ENCODE measurements at places on chromosomes 2 and 18.

DNA sequence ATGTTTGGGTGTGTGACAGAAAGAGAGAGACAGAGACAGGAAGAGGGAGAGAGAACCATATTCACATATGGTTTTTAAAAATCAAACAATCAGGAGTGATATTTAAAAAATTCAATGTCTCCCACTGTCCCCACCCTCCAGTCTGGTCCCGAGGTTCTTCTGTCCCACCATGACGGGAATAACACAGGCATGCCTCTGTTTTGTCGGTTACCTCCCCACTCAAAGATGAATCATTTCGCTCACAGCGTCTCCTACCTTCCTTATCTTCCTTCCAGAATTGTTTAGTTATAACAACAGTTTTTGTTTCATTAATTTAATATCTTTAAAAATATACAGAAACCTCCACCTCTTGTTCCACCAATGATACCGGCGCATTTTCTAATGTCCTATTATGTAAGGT, 113.0 kb downstream of the KCNF1 start:
- no peak for DNase-seq

- DNase-seq: no peak
Measured at GRCh38 chr2:154532004-154532403, 166.5 kb upstream of the KCNJ3 start.

DNA sequence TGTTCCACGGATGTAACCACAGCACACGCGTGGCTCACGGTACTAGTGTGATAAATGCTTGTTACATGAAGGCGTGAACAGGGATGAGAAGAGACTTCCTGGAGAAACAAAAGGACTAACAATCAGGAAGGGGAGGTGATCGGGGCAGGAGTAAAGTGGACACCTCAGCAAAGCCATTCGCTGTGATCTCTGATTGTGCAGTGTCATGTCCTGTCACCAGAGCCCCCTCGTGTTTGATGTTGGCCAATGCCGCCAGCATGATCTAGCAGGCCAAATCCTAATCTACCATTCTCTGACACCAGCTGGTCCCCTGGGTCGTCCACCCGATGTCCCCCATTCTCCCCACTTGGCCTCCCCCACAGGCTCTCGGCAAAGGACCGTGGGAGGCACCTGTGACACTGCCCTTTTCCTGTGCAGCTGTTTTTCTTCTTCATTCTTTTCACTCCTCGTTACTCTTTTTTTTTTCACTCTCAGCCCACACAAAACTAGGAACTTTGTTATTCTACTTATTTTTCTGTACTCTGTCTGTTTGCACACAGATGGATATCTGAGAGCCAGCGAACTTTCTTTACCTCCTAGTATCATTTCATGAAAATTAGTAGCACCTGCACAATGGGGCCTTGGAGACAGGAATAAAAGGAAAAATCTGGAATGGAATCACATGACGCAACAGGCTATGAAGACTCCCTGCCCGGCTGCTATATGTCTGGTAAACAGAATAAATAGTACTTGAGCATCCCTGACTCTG, 146.8 kb downstream of the TGIF1 start:
- DNase-seq: peak; percentile 77

DNA sequence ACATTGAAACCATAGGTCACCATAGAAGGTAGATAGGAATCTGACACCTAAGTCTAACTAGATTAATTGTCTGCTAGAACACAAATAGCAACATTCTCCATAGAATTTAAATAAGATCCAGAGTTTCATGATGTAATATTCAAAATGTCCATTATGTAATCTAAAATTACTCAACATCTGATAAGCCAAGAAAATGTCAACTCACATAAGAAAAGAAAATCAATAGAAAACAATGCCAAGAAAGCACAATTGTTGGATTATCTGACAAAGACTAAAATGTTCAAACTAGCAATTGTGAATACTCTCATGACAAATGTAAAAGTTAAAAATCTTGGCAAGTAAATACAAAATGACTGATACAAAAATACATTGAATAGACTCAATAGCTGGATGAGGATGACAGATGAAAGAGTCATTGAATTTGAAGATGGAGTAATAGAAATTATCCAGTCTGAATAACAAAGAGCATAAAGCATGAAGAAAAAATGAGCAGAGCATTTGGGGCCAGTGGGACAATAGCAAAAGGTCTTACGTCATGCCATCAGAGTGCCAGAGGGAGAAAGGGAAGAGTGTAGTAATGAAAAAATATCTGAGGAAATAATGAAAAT, 358.6 kb downstream of the METTL4 start:
- no peak for DNase-seq

- no peak for DNase-seq
Measured at GRCh38 chr18:61153571-61153970, 179.7 kb upstream of the CDH20 start.

DNA sequence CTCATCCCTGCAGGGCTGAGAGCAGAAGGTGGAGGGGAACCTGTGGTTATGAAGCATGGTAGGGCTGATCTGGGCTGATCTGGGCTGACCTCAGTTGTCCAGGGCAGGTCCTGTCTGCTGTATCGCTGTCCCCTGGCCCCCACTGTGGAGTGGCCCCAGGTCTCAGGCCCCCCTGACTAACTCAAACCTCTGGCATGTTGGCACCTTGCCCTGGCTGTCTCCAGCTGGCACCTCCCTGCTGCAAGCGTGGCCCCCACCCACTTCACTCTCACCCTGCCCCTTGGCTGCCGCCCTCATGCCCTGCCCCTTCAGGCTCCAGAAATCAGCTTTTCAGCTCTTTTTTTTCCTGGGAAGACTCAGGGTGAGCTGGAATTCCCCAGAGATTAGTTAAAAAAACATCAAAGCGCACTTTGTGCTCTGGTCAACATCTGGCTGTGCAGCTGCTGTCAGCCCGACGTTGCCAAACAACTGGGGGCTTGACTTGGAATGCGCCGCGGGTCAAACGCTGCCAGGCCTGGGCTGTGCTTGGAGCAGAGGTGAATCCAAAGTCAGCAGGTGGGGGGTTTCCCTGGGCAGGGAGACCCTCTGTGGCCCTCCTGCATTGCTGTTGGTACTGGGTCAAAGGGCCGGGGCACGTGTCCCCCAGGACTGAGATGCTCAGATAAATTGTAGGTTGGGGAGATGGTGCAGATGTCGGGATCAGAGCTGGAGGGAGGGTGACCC, 173.8 kb upstream of the HDAC4 start:
- DNase-seq: no peak

GRCh38 chr18:49949951-49950395, 136.6 kb upstream of the ACAA2 start:
- no peak for DNase-seq

GRCh38 chr2:28263690-28264089, 129.0 kb upstream of the FOSL2 start:
- DNase-seq: no peak

DNA sequence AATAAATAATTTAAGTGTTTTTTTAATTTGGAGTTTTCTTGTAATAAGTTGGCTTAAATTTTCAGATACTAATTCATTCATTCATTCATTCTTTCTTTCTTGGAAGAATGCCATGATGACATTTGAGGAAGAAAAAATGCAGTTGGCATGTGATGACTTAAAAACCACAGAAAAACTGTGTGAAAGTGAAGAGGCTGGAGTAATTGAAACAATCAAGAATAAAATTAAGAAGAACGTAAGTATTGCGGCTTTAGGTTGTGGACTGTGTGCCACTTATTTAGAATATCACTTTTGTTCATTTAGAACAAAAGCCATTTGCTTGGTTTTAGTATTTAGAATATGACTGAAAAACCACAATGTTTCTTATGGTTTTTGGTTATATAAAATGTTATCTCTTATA, 51.4 kb downstream of the TTC39C start:
- DNase-seq: no peak

DNA sequence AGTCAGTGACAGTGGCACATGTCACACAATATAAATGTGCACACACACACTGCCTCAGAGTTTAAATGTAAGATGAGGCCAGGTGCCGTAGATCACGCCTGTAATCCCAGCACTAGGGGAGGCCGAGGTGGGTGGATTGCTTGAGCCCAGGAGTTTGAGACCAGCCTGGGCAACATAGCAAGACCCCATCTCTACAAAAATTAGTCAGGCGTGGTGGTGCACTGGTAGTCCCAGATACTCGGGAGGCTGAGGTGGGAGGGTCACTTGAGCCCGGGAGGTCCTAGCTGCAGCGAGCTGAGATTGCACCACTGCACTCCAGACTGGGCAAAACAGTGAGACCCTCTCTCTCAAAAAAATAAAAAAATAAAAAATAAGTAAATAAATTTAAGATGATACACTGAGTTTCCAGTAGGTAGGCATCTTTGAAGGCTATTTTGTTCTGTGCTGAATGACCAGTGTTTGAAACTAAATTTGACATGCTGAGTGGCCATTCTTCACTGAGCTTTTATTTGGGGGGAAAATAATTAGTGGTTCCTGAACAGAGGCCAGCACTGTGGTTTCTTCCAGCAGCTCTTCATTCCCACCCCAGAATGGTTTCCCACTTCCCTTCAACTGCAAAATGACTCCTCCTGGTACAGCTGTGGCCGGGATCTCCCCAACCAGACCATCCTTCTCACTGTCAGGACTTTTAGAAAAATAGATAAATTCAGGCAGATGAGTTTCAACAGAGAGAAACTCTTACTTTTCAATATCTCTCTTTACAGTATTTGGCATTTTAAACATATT, 44.9 kb downstream of the PSMG2 start:
- no peak for DNase-seq

- peak; percentile 31 for DNase-seq
Measured at GRCh38 chr18:62485684-62486083, 37.1 kb upstream of the ZCCHC2 start.

GRCh38 chr2:47127862-47128543, 27.1 kb downstream of the STPG4 start:
- DNase-seq: no peak

GRCh38 chr2:121135168-121135853, 149.7 kb downstream of the TFCP2L1 start:
- no peak for DNase-seq

- DNase-seq: no peak
Measured at GRCh38 chr2:106094131-106094841, 99.8 kb downstream of the UXS1 start.

GRCh38 chr2:191333911-191334357, 88.7 kb downstream of the MYO1B start:
- no peak for DNase-seq

GRCh38 chr2:12338946-12339697, 377.6 kb upstream of the TRIB2 start:
- DNase-seq: no peak

GRCh38 chr2:212975333-212975732, 176.1 kb downstream of the IKZF2 start:
- no peak for DNase-seq

GRCh38 chr2:88085099-88085498, 17.5 kb downstream of the SMYD1 start:
- no peak for DNase-seq

DNA sequence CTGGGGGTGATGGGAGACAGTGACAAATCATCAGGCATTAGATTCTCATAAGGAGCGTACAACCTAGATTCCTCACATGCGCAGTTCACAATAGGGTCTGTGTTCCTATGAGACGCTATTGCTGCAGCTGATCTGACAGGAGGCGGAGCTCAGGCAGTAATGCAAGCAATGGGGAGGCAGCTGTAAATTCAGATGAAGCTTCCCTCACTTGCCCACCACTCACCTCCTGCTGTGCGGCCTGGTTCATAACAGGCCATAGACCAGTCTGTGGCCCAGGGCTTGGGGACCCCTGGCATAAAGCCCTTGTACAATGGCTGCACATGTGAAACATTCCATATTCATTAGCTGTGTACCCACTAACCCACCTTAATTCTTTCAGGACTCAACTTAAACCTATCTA, 18.0 kb downstream of the NMUR1 start:
- peak; percentile 88 for DNase-seq

DNA sequence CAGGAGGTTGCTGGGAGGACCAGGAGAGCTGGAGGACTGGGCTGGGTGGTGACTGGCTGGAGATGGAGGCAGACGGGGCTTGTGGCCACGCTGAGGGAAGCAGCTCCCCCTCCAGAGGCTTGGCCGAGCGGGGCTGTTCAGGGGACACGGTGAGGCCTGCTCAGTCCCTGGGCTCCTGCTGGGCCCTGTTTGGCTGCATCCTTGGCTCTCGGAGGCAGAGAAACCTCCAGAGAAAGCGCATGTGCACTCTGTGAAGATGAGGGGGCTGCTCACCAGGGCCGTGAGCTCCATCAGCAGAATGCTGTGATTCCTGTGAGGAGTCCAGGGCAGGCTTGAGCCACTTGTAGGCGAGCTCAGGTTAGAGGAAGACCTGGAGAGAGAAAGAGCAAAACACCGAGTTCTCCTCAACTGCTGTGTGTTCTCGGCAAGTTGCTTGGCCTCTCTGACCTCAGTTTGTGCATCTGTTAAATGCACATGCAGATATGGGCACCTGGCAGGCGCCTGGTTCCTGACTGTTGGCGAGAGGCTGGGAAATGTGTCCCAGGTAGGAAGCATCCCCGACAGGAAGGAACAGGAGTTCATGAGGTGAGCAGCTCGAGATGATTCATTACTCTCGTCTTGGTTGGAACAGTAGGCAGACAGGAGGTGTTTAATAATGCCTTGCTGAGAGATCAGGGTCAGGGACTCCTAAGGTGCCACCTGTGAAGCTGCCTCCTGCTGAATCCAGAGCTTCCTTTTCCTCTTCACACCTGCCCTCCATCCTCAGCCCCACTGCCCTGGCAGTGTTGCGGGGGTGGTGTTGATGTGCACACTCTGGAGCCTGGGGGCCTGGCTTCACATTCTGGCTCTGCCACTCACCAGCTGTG, 941 bp downstream of the ZAP70 start:
- no peak for DNase-seq

Data from Ammon's horn (tissue), 1 donor.